ENCODE measurements at places on chromosomes 16 and 17.

- no peak for DNase-seq
Measured at GRCh38 chr16:84943620-84944019, 67.7 kb downstream of the ZDHHC7 start.

DNA sequence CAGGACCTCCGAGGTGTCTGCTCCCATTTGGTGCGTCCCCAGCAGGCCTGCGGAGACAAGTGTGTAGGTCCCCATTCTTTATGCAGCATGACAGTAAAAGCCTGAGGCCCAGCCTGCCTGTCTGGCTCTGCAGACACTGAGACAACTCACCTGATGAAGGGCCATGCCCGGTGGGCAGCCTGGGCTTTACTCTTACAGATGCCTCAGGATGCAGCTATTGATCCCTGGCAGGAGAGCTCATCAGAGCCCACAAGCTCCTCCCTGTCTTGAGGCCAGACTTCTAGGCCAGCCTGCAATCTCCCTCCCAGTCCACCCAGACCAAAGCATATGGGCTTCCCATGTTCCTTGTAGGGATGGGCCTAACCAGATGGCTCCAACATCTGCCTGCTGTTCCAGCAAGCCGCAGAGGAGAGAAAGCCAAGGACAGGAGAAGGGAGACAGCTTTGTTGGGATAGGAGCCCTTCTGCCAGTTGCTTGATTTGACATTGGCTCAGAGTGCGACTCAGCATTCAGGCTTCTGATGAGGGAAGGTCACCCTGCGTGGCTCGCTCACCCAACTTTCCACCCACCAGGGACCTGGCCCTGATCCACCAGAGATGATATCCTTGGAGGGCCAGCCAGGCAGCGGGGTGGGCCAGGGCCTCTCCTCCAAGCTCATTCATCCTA, 87.5 kb downstream of the SOCS1 start:
- no peak for DNase-seq

DNA sequence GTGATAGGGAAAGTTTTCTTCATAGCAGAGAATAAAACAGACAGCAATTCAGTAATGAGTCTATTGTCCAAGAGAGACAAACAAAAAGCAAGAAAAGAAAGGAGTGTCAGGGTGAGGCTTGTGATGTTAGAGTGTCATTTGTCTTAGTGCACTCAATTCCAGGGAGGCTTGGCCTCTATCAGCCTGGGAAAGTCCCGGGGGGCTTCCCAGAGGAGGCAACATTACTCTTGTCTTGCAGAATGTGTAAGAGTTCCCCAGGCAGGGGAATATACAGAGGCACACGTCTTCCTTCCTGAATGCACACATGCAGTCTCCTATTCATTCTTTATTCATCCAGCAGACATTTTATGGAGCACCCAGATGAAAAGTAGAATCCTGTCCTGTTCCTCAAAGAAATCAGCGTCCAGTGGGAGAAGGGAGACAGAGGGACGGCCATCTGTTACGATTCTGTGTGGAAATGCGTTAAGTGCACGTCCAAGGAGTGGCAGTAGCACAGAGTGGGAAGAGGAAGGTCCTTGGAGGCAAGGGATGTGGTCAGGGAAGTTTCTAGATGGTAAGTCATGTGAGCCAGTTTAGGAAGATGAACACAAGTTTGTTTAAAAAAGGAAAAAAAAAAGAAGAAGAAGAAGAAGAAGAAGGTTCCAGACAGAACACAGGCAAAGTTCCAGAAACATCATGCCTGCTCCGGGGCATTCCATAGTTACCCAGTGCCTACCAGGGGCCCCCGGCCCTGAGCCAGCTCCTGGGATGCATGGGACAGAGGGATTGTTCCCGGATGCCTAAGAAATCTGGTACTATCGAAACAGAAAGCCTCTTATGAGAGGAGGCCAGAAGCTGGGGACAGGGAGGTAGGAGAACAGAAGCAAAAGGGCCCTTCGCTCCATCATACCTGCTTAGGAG, 21.1 kb downstream of the CACNG4 start:
- DNase-seq, result no peak

DNA sequence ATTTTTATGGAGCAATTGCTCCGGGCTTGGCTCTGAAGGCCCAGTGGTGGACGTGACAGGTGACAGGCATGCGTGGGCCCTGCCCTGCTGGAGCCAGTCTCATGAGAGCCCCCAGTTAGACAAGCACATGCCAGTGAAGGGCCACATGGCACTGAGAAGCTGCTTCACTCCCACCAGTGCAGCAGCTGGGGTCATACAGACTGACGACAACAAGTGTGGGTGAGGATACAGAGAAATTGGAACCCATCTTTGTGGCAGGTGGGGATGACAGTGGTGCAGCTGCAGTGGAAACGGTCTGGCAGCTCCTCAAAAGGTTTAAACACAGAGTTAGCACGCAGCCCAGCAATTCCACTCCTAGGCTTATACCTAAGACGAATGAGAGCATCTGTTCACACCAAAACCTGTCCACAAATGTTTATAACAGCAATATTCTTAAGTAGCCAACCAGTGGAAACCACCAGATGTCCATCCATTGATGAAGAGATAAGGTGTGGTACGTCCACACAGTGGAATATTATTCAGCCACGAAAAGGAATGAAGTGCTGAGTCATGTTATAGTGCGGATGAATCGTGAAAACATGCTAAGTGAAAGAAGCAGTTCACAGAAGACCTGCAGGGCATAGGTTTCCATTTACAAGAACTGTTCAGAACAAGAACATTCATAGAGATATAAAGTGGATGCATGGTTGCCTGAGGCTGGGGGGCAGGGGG, 12.5 kb upstream of the CIBAR2 start:
- DNase-seq, result no peak

DNA sequence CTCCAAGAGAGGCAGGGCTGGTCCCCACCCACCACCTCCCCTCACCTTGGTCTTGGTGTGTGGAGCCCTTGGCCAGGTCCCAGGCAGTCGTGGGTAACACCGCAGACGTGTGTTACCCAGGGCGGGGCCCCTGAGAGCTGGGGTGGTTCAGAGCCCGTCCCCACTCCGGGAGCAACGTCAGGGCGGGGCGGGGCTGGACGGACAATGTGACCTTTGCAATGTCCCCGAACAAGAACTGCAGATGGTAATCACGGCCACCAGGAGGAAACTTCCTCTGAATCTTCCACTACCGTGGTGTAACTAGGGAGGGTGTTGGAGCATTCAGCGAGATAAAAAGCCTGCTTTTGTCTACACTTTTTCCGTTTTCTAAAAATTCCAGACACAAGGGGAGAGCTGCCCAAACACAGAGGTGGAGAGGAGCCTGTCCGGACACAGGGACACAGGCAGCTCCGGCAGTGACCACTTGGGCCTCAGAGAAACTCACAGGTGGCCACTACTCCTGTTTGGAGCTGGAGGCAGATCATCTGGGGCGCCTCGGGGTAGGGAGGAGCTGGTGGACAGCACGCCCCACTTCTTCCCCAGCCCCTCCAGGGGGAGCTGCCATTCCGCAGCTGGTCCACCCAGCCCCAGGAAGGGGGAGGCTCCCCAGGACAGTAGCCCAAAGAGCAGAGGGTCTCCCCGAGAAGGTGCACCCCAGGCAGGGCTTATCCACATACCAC, 14.2 kb upstream of the SLC38A10 start:
- peak; percentile 54 for DNase-seq

GRCh38 chr16:72715267-72715666, 332.7 kb downstream of the ZFHX3 start:
- no peak for DNase-seq

DNA sequence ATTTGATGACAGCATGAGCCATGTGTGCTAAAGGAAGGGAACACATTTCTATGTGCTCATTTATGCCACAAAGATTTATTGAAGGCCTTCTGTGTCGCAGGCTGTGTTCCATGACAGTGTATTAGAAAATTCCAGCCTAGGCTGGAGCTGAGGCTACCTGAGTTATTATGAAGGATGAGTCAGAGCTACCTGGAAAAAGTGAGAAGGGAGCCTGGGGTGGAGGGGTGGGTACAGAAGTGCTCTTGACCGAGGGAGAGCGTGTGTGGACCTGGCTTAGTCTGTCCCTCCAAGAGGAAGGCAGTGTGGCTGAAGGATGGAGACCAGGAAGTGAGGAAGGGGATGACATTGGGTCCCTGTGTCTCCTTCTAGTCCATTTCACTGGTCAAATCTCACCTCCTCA, 98.3 kb downstream of the N4BP1 start:
- DNase-seq, result no peak

DNA sequence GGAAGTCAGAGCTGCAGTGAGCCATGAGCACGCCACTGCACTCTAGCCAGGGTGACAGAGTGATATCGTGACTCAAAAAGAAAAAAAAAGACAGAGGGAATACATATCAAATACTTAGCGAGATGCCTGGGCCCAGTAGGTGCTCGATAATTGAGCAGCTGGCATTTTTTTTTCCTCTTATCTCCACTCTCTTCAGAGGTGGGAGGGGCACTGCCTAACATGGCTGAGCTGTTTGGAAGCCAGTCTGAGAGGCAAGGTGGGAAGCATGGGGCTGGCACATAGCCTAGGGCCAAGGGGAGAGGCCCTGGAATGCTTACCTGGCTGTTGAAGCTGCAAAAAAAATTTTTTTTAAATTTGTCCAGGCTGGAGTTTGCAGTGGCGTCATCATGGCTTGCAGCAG, 38.4 kb downstream of the HIC1 start:
- no peak for DNase-seq

DNA sequence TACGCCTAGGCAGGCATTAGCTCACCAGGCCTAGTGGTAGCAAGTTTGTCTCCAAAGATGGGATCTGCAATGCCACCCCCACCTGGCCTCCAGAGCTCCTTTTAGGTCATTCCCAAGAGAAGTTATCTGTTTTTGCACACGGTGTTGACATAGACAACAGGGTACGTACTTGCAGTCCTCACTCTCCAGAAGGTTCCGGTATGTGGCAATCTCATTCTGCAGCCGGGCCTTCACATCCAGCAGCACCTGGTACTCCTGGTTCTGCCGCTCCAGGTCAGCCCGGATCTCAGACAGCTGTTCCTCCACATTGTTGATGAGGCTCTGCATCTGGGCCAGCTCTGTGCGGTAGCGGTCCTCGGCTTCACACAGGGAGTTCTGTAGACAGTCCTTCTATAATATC, 9.8 kb upstream of the KRT31 start:
- DNase-seq, result no peak

DNA sequence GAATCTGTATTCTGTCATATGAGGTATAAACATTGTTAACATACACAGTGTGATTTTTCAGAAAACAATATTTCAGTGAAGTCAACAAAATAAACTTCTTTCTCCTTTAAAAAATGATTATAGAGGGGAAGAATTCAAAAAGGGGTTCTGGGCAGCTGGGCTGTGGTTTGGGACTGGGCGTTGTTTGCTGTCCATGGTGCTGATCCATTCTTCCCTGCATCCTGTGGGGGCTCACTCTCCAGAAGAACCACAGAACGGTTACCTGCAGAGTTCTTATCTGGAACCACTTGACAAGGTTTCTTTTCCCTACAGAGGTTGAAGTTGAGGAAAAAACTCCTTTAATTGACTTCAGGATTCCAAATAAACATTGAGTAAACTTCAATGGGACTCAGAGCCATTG, 1091.0 kb downstream of the CDH8 start:
- no peak for DNase-seq

DNA sequence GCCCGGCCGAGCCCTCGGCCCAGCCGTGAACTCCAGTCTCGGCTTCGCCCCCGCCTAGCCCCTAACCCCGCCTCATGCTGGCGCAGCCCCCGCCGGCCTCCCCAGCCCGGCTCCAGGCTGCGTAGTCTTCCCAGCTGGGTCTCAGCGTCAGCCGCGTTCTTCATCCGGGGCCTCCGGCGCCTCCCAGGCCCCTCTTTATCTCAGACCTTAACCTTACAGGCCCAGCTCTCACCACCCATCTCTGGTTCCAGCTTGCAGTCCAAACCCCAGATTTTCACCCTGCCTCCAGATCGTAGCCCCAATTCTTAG, at the start of gene PROCA1:
TSS of gene PROCA1 (minus strand) at position 166 of the 309 bp plus-strand sequence. CDS start 228 bp downstream, outside the sequence.
- no peak for DNase-seq

DNA sequence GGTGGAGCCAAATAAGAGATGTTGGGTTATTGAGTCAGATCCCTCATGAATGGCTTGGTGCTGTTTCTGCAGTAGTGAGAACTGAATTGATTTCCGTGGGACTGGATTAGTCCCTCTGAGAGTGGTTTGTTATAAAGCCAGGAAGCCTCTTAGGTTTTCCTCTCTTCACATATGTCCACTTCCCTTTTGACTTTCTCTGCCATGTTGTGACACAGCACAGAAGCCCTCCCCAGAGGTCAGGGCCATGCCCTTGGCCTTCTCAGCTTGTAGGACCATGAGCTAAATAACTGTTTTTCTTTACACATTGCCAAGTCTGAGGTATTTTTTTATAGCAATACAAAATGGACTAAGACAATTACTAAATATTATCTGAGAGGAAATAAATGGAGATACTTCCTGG, 10.3 kb upstream of the HAPSTR1 start:
- no peak for DNase-seq

DNA sequence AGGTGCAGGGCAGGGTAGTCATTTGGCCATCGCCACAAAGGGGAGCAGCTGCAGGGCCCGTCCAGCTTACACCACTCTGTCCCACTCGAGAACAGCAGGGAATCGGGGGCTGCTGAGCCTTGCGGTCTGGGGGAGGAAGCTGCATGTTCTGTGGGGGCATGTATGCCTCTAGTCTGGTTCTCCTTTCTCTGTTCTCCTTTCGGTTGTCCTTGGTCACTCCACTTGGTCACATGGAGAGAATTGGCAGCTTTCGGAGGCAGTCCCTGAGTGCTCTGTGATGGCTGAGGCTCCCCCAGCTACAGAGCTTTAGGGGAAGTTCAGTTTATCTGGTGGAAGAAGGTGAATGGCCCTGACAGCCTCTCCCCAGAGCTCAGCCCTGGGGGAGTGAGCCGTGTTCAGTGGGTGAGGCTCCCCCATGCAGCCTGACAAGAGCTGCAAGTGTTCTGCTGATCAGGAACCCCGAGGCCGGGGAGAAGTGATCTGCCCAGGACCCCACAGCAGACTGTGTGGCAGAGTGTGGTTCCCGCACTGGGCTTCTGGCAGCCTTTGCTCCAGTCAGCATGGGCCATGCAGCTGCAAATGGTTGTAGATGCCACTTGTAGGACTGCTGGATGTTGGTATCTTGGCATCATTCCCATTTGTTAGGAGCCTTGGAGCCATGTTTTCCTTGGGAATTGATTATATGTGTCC, 22.3 kb upstream of the SMPD3 start:
- no peak for DNase-seq

DNA sequence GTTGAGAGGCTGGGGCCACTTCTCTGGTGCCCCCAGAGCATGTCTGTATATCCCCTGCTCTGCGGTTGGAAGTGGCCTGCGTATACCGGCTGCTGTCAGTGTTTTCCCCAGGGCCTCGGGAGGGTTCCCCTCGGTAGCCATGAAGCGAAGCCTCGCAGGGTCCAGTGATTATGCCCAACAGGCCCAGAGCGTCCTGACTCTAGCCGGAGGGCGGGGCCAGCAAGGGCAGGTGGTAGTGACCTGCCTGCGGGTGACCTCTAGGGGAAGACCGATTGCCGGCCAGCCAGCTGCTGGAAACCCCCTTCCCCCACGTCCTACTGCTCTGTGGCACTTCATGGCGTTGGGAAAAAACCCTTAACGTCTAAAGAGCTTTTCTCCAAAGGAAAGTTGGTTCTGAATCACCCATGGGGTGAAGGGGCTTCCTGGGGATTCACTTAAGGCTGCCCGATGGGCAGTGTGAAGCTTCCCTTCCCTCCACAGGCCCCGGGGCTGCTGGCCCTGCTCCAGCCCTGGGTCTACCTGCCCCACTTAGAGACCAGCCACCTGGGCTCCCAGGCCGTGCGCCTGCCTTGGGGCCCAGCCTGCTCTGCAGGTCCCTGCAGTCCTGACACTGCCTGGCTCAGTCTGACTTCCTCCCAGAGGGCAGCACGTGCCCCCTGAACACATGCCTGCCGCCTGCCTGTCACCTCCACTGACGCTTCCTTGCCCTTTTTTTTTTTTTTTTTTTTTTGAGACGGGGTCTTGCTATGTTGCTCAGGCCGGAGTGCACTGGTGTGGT, 72.8 kb downstream of the SOCS1 start:
- DNase-seq, result no peak

All from NCI-H774 (cell line).